AG04449 (cell line): ENCODE measurements at places on chromosomes 6 and 20.

DNA sequence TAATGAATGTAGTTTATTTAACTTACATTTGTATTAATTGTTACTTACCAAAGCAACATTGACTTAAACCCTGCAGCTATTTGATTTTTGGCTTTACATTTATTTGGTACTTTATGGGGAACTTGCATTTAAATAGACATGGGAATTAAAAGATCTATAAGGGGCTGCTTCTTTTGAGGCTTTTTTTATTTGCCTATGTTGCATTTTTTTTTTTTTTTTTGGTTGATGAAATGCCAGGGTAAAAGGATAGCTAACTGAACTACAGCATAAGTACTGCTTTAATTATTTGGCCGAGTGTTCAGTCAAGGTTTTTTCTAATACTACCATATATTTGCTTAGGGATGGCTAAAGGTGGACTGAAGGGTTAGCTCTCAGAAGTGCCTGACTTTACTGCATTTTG, 62.5 kb upstream of the CDH4 start:
- no peak for DNase-seq

DNA sequence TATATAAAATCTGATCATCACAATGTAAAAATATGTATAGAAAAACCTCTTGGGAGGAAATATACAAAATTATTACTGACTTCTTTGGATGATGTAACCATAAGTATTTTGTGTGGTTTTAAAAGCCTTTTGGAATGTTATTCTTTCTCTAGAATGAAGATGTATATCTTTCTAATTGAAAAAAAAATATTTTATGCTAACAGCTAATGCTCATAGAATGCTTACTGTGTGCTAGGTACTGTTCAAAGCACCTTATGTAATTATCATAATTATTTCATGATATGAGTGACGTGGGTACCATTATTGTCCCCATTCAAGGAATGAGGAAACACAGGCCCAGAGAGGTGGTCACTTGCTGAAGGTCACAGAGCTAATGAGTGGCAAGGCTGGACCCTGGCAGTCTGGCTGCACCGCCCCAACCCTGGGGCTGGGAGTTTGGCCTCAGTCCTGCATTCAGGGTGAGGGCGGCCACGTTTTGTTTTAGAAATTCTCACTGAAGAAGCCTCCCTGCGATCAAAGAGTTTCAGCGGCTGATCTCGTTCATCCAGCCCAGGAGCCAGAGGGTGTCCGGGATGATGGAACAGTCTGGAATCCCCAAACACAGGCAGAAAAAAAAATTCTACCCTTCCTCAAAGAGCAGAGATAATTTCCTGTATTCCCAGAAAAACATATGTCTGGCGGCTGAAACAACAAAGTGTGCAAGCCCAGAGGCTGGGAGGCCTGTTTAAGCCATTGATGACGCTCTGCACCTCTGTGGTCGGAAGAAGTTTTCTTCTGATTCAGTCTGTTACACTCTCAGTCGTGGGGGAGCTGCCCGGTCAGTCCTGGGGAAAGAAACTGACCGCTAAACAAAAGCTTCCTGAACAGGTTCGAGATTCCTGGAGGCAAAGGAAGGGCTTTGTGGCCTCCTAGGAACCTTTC, 37.3 kb downstream of the TFEB start:
- DNase-seq = peak; percentile 95

DNA sequence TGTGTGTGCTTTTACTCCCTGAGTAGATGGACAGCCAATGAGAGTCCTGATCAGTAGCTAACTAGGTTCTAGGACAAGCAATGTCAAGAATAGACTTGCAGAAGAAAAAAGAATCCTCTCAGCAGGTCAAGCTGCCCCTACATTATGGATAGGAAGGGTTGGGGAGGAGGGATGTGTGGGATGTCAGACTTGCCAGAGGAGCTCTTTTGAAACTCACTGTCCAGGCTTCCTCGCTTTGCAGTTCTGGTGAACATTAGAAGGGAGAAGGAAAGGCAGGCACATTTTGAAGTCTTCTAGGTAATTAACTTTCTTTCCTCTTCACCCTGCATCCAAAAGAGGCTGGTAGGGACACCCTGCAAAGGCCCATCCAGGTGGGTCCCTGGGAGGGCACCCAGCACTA, 48.7 kb downstream of the SYNE1 start:
- DNase-seq = no peak

- no peak for DNase-seq
These were observed 57.6 kb downstream of the CPNE5 start for GRCh38 chr6:36781669-36782068.

DNA sequence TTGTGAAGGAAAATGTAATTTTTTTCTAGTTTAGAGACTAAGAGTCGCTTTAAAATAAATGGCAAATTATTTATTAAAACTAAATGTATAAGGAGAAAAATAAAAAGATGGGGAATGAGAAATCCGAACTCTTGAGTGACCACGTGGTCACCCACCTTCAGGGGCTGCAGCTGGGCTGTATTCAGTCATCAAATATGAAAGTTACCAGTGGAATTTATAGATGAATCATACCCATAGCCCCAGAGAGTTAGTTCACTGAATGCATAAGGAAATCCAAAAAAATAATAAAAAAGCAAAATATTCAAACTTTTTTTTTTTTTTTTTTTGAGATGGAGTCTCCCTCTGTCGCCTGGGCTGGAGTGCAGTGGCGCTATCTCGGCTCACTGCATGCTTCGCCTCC, 947.7 kb upstream of the ADGRB3 start:
- DNase-seq = no peak

GRCh38 chr6:118012944-118013343, 105.9 kb downstream of the SLC35F1 start:
- no peak for DNase-seq

DNA sequence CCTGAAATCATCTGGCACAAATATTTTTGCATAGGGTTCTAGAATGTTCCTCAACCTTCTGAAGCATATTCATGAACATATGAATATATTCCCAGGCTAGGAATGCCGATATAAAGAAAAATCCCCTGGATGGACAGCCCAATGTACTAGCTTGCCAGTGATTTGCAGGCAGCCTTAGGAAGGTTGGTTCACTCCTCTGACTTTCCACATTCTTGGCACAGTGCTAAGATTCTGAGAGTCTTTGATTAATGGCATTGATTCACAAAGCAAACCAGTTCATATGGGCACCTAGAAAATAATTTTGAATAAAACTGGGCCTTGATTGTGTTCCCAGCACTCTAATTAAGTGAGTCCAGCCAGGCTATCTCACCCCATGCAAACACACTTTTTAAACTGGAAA, 56.9 kb upstream of the ENPP4 start:
- DNase-seq = no peak

- DNase-seq = no peak
These were observed 43.6 kb upstream of the IYD start for GRCh38 chr6:150325066-150325772.
